Endodermal cell (in vitro differentiated cells): ENCODE measurements at places on chromosomes 13 and 19. TPM values are rescaled to one million over a fixed set of nuclear protein-coding genes. Genes with fewer than 3 reads are reported as not detected.

Gene PTH2
- total RNA-seq, result not detected in 2 replicates

Gene TMEM59L
- total RNA-seq, result 4.2 and 5.0 TPM in 2 replicates

Gene CYP4F8
- total RNA-seq, result not detected in 3 replicates

Gene ZNF90
- 113 to 135 TPM (median 125 TPM) in 3 replicates for total RNA-seq

Gene ADGRE3
- not detected in 2 replicates for total RNA-seq

Gene SEMA6B
- total RNA-seq, result 48.6 to 74.0 TPM (median 67.8 TPM) in 3 replicates

Gene KIR2DL1
- not detected in 3 replicates for total RNA-seq

Gene TFDP1
- 21.4 to 76.1 TPM (median 75.6 TPM) in 3 replicates for total RNA-seq

Gene C19orf53
- 100 to 106 TPM (median 104 TPM) in 3 replicates for total RNA-seq

Gene PRRG2
- 2.6 and 3.7 TPM in 2 replicates for total RNA-seq

Gene KIR3DL1
- not detected in 3 replicates for total RNA-seq

Gene MTUS2
- 1.3 to 1.9 TPM (median 1.9 TPM) in 3 replicates for total RNA-seq

Gene SIGLEC6
- total RNA-seq, result 0.25 and 0.26 TPM in 2 replicates

Gene LCP1
- total RNA-seq, result 16.8 and 17.5 TPM in 2 replicates

Gene SLC15A1
- total RNA-seq, result 0.59 and 0.81 TPM in 2 replicates

Gene ATP7B
- total RNA-seq, result 15.3 and 20.4 TPM in 2 replicates
